ENCODE measurements at places on chromosomes 12 and 14. TPM values are rescaled to one million over a fixed set of nuclear protein-coding genes. Genes with fewer than 3 reads are reported as not detected.

DNA sequence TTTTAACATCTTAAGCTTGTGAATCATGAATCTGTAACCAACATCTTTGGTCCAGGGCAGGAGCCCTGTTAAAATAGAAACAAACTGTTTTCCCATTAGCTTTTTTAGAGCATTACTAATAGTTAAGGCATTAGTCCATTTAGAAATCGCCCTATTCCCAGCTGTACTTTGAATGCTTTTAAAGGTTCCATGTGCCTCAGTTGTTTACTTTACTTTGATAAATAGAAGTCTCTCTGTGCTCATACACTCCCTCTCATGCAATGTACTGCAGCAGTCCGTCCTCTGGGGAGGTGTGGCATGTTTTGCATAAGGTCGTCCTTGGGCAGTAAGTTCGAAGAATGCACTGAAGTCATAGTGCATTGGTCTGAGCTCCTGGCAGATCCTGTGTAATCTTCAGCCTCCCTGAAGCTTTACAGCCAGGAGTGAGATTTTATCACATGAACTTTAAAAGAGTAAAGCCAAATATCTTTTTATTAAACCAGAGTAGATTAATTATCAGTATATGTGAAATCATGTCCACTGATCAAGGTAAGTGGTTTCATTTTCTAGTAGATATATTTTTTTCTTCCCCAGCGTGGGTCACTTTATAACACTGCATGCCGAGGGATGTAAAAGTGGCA is 134.7 kb downstream of the FGD4 start:
- peak; percentile 92 for DNase-seq

- DNase-seq, result no peak
These were observed 54.5 kb upstream of the MAX start for GRCh38 chr14:65156568-65157366.

GRCh38 chr12:105506678-105507310 is 176.3 kb downstream of the C12orf75 start:
- no peak for DNase-seq

DNA sequence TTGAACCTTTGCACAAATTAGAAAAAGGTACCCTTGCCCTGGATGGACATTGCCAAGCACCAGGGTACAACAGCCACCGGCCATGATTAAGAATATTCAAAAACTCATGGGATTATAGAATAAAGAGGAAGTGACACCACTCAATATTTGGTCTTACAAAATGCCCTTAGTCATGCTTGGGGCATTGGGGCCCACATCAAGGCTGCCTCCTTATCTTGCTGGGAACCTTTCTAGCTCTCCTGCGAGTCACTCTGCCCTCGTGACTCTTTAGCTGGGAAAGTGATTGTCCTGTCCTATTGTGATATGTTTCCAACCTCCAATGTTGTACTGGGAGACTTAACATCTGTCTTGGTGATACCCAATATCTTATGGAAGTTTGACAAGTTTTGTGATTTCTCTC is 57.8 kb downstream of the GTF2A1 start:
- peak; percentile 6 for DNase-seq

DNA sequence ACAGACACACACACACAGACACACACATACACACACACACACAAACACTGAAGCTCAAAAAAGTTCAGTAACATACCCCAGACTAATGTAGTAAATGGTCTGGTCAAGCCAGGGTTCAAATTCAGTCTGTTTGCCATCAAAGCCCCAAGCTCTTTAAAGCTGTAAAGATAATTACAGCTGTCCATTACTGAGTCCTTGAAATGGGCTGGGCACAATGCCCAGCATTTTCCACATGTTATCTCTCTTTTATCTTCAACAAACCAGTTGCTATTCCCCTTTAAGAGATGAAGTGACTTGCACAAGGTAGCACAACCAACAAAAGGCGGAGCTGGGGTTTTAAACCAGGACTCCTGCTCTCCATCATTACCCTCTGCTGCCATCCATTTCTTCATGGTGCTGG is 7.6 kb upstream of the UNC119B start:
- DNase-seq, result no peak

GRCh38 chr14:42214981-42215491 is 608.4 kb downstream of the LRFN5 start:
- peak; percentile 86 for DNase-seq

GRCh38 chr14:50697659-50698290 is 29.7 kb upstream of the SAV1 start:
- no peak for DNase-seq

GRCh38 chr14:37198273-37198598 is 499 bp downstream of the MIPOL1 start:
- no peak for DNase-seq

GRCh38 chr12:57008178-57008577 is 1.8 kb upstream of the ZBTB39 start:
- DNase-seq, result peak; percentile 59

- peak; percentile 57 for DNase-seq
These were observed 215.1 kb downstream of the CACNA1C start for GRCh38 chr12:2267703-2268470.

- DNase-seq, result no peak
These were observed 47.7 kb downstream of the CYP46A1 start for GRCh38 chr14:99731547-99732435.

GRCh38 chr12:120890963-120891362 is 13.2 kb downstream of the SPPL3 start:
- DNase-seq, result no peak

DNA sequence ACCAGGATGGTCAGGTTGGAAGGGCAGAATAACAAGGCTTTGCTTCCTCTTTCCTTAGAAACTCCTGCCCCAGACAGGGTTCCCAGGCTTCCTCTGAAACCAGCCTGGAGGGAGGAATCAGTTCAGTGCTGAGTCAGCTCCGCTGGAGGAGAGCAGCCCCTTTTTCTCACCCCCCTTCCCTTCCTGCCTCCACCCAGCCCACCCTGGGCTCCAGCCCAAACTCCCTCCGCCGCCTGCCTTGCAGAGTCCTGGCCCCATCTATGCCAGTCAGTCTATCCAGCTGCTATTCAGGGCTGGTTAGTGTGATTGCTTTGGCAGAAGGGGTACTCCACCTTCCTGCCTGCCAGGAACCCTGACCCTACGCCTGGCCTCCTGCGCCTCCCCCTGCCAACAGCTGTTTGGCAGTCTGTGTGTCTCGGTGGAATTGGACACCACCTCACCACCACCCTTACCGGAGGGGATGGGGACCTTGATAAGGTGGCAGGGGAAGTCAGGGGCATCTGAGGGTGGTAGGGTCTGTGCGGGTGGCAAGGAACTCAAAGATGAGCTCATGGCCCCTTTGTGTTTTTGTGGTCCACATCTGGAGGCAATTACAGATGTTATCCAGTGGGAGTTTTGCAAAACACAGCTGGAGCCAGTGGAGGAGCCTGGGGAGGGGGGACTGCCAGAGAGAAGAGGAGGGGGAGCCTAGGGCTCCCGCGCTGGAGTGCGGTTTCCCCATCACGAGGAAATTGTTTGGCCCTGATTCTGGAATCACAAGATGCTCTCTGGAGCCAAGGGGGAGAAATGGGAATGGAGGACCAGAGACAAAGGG is 12.2 kb downstream of the MMP14 start:
- DNase-seq, result no peak

The GPD1 gene
- total RNA-seq, result not detected

The MAP3K9 gene
- total RNA-seq, result 7.2 TPM

The ZC2HC1C gene
- 6.5 TPM for total RNA-seq
